ENCODE measurements at places on chromosomes 7 and 10.

GRCh38 chr7:114409750-114410149 lies 4.9 kb upstream of the FOXP2 start:
- DNase-seq = no peak

- DNase-seq = no peak
These were observed 5.8 kb downstream of the MALRD1 start for GRCh38 chr10:19054289-19054835.

DNA sequence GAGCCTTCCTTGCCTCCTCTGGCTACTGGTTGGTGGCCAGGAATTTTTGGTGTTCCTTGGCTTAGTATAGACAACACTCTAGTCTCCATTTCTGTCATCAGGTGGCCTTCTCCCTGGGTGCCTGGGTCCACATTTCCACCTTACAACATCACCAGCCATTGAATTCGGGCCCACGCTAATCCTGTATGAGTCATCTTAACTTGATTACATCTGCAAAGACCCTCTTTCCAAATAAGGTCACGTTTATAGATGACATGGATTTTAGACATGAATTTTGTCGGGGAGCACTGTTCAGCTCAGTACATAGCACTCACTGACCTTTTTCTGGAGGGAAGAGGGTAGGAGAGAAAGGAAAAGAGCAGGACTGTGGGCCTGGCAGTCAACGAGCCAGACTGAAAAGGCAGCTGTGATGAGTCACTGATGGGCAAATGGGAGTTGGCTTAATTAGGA lies 39.4 kb downstream of the MMRN2 start:
- DNase-seq = no peak

DNA sequence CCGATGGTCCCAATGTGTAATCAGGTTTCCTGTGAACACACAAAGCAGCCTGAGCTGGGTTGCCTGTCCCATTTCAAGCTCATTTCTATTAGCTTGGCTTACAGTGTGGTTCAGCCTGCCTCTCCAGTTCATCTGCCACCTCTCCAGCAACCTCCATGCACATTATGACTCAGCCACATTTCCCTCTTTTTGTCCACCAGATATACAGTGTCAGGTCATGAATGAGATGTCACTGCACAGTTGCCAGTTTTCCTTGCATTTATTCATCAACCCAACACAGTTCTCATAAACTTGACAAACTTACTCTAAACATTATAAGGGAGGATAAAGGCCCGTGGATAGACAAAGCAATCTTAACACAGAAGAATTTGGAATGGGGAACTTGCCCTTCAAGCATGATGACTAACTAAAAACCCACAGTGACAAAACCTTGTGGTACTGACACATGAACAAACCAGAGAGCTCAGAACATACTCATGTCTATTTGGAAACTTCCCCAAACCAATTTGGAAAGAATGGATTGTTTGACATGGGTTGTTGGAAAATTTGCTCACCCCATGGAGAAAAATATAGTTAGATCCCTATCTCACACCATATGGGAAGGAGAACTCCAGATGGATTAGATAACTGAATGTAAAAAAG lies 2.5 kb upstream of the CFAP58 start:
- DNase-seq = no peak

GRCh38 chr7:41029072-41029499 lies 673.8 kb downstream of the INHBA start:
- no peak for DNase-seq
